WTC11 (cell line): ENCODE measurements at places on chromosomes 16 and 17.

GRCh38 chr17:2157081-2157480 lies 102.2 kb downstream of the HIC1 start:
- no peak for DNase-seq

DNA sequence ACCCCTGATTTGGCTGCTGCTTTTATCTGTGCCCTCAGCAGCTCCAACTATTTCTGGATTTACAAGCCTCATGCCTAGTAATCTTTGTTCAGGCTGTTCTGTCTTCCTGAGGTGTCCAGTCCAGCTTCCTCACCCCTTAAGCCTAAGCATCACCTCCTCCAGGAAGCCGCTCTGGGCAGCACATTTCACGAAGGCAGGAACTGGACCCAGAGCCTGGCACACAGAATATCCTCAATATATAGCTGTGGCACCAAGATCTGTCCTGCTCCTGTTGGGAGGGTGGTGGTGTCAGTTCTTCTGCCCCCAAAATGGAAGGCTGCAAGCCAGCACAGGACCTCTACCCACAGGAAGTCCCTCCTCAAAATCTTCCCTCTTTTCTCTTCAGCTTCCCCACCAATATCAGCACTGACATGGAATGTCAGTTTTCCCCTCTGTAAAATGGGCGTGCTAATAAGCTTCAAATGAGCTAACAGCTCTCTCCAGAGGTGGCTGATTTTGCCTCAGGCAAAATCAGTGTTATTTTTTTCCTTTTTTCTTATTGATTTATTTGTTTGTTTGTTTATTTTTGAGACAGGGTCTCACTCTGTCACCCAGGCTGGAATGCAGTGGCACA lies 6.9 kb upstream of the NEUROD2 start:
- no peak for DNase-seq

- no peak for DNase-seq
Measured at GRCh38 chr16:13921328-13921727, 1.4 kb downstream of the ERCC4 start.

DNA sequence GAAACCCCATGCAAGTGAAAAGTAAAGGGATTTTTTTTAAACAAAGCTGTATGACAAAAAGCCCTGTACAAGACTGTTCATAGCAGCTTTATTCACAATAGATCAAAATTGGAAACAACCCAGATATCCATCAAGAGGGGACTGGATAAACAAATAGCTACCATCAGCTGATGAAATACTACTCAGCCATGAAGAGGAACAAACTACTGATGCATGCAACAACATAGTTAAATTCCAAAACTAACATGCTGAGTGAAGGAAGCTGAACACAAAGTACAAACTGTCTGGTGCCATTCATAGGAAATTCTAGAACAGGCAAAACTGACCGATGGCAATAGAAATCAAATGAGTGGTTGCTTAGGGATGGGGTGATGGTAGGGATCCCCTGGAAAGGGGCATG lies 15.1 kb downstream of the FOXJ1 start:
- DNase-seq: no peak

- no peak for DNase-seq
Measured at GRCh38 chr16:10558746-10559641, 21.4 kb downstream of the EMP2 start.

DNA sequence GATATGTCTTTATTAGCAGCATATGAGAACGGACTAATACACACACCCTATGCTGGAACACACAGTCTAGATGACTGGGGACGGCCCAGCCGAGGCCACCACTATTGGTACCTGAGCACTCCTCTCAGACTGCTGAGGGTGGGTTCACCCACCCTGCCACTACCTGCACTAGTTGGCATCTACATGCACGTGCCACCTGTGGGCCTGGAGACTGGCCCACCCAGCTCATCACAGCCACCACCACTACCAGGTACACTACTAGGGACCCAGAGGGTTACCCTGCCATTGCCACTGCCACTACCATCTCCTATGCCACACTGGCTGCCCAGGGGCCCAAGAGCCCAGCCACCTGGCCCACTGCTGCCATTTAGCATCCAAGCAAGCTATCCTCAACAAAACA lies 32.5 kb downstream of the MEAK7 start:
- no peak for DNase-seq

- no peak for DNase-seq
Measured at GRCh38 chr17:62712171-62712581, 84.7 kb downstream of the MRC2 start.

GRCh38 chr17:74904687-74905409 lies 11.4 kb upstream of the FADS6 start:
- no peak for DNase-seq

DNA sequence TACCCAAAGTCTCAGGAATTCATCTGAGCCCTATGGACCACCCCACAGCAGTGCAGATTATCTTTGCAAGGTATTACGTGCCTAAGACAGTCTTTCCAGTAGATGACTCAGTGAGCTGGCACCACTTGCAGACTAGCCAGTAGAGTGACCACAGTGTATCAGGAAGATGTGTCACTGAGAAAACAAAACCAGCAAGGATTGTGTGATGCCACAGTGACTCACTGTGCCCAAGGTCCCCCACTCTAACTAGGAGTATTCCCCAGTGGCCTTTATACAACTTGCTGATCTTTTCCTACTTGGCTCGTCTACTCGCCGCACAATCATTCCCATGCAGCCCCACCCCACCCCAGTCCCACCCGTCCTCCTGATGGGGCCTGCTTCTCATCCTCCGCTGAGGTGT lies 26.8 kb upstream of the PRKCA start:
- no peak for DNase-seq

DNA sequence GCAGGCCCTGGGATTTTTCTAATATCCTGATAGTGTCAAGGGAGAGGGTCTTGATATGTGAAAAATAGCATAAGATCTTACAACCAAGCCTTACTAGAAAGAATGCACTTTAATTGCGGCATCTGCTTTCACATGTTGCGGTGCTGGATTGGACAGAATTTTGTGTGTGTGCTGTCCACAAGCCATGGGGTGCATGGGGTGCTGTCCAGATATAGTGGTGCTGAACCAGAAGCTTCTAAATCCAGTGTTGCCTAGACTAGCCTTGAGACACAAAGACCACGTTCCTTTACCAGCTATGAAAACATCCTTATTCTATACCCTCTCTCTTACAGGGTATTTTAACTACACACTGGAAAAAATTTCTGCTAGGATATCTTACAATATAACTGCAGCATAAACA lies 244.0 kb downstream of the TMEM114 start:
- no peak for DNase-seq

- DNase-seq: no peak
Measured at GRCh38 chr17:4558347-4558971, 1.9 kb downstream of the GGT6 start.

- no peak for DNase-seq
Measured at GRCh38 chr17:27218719-27219488, 75.0 kb upstream of the WSB1 start.

- no peak for DNase-seq
Measured at GRCh38 chr16:2425825-2426430, 3.3 kb upstream of the CCNF start.

DNA sequence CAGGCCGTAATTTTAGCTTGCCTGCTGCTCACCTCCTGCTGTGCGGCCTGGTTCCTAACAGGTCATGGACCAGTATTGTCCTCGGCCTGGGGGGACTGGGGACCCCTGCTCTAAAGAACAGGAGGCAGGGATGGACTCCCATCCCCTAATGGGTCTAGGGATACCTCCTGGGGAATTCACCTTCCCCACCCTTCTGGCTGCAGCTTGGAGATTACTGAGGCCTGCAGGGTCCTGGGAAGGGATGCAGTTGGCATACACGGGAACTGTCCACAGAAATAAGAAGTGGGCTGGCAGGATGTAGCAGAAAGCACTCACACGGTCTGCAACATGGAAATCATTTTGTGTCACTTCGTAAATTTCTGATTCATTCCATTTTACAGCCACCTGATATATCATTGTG lies 123.0 kb downstream of the C16orf95 start:
- DNase-seq: no peak

DNA sequence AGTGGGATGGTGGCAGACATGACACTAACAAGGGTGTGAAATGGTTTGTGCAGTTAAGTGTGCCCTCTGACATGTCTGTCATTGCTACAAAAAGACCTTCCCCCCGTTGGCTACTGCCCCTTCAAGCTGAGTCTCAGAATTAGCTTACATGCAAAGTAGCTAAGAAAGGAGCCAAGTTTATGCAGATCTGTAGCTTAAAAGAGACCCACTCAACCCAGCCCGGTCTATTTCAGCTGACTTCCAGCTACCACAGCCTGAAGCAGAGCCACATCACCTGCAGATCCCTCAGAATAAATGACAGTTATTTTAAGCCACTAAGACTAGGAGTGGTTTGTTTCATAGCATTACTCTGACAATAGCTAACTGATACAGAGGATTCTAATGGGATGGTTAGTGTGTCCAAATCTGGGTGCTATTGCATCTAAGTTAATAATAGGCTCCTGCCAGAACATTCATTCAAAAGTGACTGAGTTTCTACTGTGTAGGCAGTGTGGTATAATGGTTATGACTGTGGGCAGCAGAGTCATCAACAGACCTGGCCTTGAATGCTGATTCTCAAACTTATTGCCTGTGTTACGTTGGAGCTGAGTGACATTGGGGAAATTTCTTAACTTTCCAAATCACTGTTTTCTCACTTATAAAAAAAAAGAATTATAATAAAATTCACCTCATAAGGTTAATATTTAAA lies 11.7 kb downstream of the C17orf67 start:
- no peak for DNase-seq

- DNase-seq: peak; percentile 63
Measured at GRCh38 chr17:64056269-64057005, 36.0 kb upstream of the ICAM2 start.

- DNase-seq: no peak
Measured at GRCh38 chr16:28187595-28188004, 24.2 kb downstream of the XPO6 start.

- no peak for DNase-seq
Measured at GRCh38 chr17:64679710-64680216, 17.7 kb upstream of the SMURF2 start.

- DNase-seq: no peak
Measured at GRCh38 chr17:1639549-1640180, 5.9 kb downstream of the SCARF1 start.

GRCh38 chr17:80959330-80960036 lies 32.2 kb upstream of the CHMP6 start:
- no peak for DNase-seq

- no peak for DNase-seq
Measured at GRCh38 chr16:65767125-65767524, 599.4 kb upstream of the CDH5 start.
